ENCODE measurements at places on chromosomes 16 and 17. TPM values are rescaled to one million over a fixed set of nuclear protein-coding genes. Genes with fewer than 3 reads are reported as not detected.

The C17orf50 gene
- total RNA-seq: not detected

The PRSS33 gene
- total RNA-seq: not detected

The PLLP gene
- total RNA-seq: 0.51 TPM

The ATF7IP2 gene
- 25.8 TPM for total RNA-seq

The TMC7 gene
- not detected for total RNA-seq

The CACNA1G gene
- 0.13 TPM for total RNA-seq

The MYH8 gene
- not detected for total RNA-seq

The CHST4 gene
- total RNA-seq: 0.16 TPM

The ZNF19 gene
- total RNA-seq: 4.1 TPM

All from activated CD8-positive, alpha-beta T cell treated with anti-CD3 and anti-CD28 coated beads for 36 hours (primary cell).